ENCODE measurements at places on chromosomes 5 and 9.

GRCh38 chr9:103985077-103985476 is 109.0 kb upstream of the SMC2 start:
- no peak for DNase-seq

DNA sequence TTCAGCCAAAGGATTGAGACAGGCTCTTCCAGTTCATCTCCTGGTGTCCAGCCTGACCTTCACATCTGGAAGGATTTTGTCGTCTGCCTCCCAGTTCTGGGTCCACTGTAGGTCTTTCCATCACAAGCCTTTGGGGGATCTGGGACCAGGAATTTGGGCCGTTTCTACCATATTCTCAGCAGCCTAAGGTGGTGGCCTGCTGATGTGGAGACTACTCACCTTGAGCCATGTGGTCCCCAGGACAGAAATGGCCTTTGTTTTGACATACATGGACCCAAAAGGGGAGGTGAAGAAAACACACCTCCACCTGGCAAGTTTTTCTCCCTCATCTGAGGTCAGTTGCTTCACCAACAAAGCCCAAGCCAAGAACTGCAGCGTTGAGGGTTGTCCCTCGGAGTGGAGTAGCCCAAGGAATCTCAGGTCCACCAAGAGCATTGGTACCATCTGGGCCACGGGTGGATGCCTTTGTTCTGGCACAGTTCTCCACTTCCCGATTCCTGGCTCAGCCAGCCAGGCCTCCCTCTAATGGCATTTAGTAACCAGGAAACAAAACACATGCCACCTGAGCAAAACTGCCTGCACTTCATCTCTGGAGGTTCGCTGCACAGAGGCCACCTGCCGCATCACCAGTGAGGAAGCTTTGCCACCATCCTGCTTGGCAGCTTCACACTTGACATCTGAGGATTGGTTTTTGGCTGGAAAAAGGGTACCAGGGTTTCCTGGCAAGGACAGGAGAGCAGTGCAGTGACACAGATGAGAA is 24.7 kb downstream of the AMBP start:
- no peak for DNase-seq

DNA sequence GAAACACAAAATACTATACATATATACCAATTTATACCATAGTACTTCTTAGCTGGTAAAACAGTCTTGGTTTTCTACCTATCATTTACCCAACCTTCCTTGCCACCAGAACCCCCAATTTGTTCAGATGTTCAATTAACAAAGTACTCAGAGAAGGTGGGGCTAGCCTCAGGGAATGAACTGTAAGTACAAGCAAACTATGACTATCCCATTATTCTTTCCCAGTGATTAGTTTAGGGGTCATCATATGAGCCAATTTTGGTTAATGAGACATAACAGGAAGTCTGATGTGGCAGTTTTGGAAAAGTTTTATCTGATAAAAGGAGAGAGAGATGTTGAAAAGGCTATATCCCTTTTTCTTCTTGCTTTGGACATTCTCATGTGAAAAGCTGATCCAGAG is 125.8 kb downstream of the DTWD2 start:
- no peak for DNase-seq

DNA sequence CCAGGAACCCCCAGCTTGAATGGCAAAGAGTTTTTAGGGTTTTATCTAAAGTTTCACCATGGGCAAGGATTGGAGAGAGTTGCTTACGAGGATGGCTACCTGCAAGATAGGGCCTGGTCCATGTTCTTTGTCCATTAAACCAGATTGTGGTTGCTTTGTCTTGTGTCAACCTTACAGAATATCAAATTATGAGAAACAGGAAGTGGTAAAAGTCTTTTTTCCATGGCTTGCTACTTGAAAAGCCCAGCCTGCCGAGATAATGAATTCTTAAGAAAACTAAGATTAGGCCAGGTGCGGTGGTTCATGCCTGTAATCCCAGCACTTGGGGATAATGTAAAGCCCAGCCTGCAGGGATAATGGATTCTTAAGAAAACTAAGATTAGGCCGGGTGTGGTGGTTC is 24.4 kb downstream of the ZNF474 start:
- DNase-seq, result no peak

GRCh38 chr5:33367416-33367815 is 73.3 kb upstream of the TARS1 start:
- no peak for DNase-seq

Data from RPMI8226 (cell line).